ENCODE measurements at places on chromosomes 3 and 15. TPM values are rescaled to one million over a fixed set of nuclear protein-coding genes. Genes with fewer than 3 reads are reported as not detected.

GRCh38 chr3:36372534-36372935 is 7.8 kb upstream of the STAC start:
- DNase-seq = no peak

DNA sequence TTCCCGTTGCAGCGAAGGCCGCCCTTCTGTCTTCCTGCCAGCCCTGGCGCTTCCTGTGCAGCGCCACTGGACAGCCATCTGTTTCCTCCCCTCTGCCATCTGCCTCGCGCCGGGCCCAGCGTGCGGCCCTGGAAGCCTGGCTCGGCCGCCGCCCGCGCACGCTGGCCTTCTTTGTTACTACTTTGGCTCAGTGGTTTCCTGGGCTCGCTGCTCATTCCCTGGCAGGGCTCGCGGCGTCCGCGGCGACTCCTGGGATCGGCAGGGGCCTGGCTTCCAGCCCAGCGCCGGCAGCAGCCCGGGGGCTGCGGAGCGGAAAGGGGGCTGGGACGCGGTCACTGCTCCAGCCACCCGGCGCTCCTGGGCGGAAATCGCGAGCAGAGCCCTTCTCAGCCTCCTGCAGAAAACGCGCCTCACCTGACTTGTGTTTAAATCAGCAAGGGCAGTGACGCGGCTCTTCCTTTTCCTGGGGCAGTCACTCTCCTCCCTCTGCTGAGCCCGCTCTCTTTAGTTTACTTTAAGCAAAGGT is 10.0 kb downstream of the CMTM7 start:
- peak; percentile 51 for DNase-seq

DNA sequence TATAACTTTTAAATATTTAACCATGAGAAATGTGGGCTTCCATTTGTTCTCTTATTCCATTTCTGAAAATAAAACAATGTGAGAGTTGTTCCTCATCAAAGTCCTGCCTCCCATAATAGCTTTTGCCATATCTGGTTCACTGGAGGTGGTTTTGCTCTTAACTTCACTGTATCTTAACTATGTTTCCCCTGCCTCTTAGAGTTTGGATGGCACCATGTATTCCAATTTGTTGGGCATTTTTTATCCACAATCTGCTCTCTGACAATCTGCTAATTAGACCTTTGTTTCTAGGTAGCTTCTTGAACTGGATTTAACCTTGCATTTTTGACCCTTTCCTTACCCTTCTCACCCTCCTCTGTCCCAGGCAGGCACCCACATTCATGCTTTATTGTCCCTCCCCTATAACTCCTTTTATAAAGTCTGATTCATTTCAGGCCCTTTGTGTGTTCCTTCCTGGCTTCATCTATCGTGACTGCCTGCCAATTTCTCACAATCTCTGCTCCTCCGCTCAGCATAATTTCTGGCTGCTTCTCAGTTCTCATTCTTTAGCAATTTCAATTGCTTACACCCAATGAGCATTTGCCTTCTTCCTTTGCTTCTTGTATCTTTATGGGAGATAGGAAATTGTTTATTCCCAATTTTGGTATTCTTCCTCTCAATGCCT is 144.2 kb upstream of the ARHGEF26 start:
- DNase-seq = no peak

The PLAAT1 gene
- total RNA-seq = 4.0 TPM

- no peak for DNase-seq
Measured at GRCh38 chr3:98243843-98244242, 20.2 kb upstream of the OR5H6 start.

GRCh38 chr3:140530603-140531002 is 147.3 kb upstream of the TRIM42 start:
- no peak for DNase-seq

DNA sequence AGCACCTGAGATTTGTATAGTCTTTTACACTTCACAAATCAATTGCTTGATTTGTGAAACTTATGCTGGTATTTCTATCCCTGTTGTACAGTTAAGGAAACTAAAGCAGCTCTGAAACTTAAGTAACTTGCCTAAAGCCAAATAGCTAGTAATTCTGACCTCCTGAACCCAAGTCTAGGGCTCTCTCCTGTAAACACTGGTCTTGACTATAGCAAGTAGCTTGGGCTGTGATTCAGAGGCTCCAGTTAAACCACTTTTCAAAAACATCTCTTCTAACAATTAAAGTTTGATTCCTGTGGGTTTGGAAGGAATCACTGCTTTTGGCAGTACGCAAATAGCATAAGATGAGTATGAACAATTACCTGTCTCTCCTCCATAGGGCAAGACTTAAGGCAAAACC is 18.5 kb upstream of the CMTM8 start:
- DNase-seq = no peak

The GHSR gene
- total RNA-seq = not detected

DNA sequence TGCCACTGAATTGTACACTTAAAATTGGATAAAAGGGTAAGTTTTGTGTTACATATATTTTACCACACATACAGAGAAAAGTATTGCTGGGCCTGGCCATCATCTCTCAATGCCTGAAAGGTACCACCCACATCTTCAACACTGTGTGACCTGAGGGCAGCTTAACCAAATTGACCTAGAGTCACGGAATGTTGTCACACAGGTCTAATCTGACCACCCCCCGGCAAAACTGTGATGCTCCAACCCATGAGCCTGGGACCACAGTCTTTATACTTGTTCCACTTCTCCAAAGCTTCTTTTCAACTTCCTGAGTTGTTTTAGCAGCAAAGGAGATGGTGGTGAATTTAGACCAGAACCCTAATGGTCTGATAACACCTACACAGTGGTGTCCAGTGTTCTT is 210.3 kb upstream of the TPM1 start:
- no peak for DNase-seq

Measured in neural crest cell (in vitro differentiated cells).